ENCODE measurements at places on chromosomes 2 and 18.

GRCh38 chr2:23385351-23385747 is 370 bp downstream of the KLHL29 start:
- DNase-seq = no peak

DNA sequence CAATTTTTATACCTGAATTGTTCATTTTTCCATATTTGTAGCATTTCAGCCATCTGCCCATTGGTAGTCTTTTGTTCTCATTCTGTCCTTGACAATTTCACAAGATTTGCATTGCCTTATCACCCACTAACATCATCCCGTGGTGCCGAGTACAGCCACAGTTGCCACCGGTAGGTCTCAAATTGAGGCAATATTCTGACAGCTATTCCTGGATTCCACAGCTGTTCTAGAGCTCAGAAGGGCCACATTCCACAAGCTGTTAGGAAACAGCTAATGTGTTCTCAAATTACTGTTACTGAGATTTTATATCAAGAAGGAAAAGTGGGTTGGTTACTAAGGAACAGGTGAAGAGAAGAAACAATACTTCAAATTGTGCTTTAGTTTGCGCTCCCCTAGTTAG is 178.8 kb downstream of the RPRM start:
- DNase-seq = no peak

GRCh38 chr2:238881353-238882081 is 33.6 kb downstream of the TWIST2 start:
- no peak for DNase-seq

DNA sequence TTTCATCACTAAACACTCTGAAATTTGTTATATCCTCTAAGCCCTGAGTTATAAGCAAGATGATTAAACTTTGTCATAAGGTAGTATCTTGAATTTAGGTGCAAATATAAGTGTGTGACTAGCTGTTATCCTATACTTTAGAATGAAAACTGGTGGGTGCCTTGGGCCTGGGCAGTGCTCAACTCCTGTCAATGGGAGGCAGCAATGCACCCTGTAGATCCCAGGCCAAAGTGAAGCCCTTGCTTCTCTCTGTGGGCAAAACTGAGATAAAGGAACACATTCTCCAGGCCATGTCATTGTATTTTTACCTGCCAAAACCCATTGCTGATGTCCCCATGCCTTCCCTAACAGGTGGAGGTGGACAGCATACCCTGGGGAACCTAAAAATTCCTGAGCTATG is 525.2 kb downstream of the TNS1 start:
- no peak for DNase-seq

DNA sequence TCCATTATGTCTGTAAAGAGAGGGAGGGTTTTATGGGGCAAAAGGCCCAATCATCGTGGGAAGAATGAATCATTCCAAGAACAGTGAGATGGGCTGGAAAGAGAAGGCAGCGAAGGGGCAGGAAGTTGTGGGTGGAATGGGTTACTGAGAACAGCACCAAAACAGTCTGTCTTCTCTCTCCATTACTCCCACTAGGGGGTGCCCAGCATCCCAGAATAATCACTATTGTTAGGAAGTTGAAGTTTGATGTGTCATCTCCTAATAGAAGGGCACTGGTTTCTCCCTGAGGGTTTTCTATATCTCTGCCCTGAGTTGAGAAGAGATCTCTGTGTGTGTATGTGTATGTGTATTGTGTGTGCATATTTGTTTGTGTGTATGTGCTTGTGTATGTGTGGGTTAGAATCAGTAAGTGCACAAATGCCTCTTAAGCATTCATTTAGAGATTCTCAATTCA is 76.6 kb upstream of the MAP4K3 start:
- DNase-seq = no peak

GRCh38 chr2:239288237-239288636 is 112.6 kb downstream of the HDAC4 start:
- DNase-seq = no peak

- no peak for DNase-seq
Measured at GRCh38 chr18:46458472-46458871, 198.5 kb downstream of the LOXHD1 start.

DNA sequence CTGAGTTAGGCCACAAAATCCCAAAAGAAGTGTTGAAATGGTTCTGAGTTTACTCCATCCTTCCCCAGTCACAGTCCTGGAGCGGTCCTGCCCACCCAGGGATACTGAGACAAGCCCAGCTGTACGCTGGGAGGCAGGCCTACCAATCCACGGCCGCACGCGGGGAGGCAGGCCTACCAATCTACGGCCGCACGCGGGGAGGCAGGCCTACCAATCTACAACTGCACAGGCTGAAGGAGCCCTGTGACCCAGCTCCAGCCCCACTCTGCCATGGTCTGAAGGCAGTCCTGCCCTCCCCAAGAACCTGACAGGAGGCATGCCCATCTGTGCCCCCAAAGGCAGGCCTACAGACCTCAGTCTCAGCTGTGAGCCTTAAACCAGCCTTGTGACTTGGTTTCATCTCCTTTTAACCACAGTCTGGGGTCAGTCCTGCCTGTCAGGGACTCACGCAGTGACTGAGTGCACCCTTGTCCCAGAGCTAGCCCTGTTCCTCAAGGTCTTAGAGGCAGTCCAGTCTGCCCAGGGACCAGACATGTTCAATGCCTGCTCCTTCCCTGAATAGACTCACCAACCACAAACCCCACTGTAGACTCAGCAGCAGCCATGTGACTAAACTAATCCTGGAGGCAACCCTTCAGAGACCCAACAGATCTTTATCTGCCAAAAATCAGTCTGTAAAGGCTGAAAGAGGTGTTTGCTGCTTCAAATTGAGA is 36.8 kb downstream of the GPC1 start:
- DNase-seq = no peak

- no peak for DNase-seq
Measured at GRCh38 chr2:118473846-118474540, 373.5 kb downstream of the EN1 start.

GRCh38 chr18:37182340-37183135 is 353.6 kb downstream of the KIAA1328 start:
- no peak for DNase-seq

GRCh38 chr2:205883965-205884364 is 201.7 kb downstream of the NRP2 start:
- DNase-seq = no peak

DNA sequence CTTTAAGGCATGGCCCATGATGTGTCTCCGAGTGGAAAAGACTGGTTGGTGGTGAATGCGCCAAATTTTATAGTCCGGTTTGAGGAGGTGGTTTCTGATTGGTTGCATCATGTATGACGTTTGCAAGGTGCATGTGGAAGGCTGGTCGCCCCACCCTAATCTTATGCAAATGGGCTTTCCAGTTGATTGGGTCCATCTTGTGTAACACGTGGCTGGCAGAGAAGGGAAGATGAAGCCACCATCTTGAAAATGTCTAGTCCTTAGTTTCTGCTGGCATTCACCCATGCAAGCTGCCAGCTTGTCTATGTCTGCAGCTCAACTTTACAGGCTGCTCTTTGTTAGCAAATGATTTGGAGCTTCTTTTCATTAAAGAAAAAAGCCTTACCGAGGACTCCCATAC is 132.2 kb downstream of the PIK3C3 start:
- DNase-seq = no peak

- DNase-seq = no peak
Measured at GRCh38 chr2:146908776-146909175, 936.1 kb upstream of the ACVR2A start.

DNA sequence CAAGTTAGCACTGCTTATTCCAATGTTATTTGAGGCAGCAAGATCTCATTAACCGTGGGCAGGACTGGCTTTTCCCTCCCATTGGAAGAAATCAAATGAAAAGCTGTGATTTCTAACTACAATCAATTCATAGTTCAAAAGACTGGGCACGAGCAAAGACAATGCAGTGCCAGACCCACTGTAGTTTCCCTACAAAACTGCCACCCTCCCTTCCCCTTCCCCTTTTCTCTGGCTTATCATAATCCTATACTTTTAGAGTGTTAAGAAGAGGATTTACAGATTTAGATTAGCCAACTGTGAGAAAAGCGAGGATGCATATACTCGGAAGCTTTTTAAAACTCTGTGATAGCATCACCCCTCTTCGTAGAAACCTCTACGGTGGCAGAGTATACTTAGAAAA is 260.4 kb downstream of the STK39 start:
- DNase-seq = no peak

GRCh38 chr2:71891155-71891554 is 256.5 kb downstream of the CYP26B1 start:
- no peak for DNase-seq

DNA sequence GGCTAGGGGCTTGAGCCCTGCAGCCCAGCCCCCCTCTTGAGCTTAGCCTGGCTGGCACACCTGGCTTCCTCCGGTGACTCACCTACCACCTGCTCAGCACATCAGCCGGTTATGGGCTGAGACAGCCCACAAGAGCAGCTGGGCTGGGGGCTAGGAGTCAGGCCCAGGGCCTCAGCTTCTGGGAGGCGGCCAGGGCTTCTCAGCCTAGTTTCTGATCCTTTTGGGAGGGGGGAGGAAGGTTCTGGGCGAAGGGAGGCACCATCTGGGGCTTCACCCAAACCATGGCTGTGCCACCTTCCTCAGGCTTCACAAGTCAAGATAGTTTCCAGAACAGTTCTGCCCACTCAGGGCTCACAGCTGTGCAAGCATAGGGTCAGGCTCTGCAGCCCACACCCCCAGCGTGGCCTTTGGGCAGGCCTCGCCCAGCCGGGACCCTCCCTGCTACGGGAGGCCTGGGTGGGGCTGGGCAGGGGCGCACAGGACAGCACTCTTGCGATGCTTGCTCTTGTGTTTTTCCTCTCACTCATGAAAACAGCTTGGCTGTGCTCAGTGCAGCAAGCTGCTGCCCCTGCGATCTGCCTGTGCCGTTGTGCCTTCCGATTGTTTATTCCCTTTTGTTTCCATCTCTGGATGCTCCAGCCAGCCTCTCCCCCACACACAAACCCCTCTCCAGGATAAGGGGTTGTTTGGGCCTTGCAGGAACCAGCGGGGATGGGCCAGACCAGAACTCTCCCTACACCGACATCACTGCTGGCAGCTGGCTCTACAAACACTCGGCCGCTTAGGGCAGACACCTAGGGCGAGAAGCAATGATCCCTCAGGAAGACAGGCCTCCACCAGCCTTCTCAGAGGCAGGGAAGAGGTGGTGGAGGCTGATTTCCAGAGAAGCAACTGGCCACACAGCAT is 26.1 kb upstream of the SEMA4C start:
- peak; percentile 38 for DNase-seq

DNA sequence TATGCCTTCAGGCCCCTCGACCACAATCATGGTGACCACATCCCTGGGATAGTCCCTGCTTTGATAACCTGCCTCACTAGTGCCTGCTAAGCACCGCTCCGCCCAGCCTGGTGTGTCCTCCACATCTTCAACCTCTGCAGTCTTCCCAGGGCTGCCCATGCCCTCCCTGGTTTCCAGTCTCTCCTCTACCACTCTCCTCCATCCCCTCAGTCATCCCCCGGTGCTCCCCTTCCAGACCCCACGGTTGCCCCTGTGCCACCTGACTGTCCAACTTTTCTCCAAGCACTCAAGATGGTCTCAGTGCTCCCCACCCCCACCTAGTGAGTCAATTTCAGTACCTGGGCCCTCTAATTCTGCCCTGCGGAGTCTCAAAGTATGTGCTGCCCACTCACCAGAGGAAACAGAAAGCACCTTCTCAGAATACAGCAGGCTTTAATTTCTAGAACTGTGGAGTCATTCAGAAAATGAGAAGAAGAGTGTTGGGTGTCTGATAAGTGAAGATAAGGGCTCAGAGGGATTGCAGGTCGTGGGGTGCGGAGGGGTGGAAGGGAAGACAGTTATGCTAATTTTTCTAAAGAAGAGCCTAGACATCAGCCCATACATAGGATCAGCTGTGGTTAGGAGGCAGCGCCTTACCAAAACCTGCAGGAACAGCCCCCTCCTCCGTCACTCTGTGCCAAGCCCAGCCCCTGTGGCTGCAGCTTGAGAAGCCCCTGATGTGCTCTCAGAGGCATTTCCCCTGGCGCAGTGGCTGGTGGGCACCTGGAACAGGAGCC is 53.6 kb upstream of the CAB39 start:
- DNase-seq = peak; percentile 39

GRCh38 chr18:25033747-25034471 is 318.1 kb downstream of the ZNF521 start:
- no peak for DNase-seq

DNA sequence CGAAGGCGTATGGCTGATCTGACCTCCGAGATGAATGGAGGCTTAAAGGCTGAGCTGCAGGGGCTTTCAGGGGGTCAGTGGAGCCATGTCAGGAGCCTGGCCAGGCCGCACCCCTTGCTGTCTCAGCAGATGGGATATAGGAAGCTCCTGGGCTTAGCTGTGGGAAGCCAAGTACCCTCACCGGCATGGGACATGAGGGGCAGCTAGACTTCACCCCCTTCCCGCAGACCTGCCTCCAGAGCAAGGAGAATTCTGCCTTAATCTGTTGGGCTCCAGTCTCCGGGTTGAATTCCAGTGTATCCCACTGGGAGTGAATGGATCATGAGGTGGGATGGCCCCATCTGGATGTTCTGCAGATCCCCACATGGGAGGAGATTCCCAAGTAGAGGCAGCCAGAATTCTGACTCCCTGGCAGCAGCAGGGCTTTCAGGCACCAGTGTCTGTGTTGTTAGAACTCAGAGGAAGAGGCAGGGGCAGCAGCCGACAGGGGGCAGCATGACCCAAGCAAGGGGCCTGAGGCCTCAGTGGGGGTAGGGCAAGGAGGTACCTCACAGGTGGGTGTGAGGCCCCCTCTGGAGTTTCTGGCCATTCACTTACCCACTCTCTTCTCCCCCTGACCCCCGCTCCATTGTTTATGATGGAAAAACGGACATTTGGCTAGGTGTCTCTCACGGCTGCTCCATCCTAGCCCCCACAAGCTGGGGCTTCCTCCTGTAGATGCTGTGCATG is 19.1 kb downstream of the CAPG start:
- DNase-seq = peak; percentile 72

DNA sequence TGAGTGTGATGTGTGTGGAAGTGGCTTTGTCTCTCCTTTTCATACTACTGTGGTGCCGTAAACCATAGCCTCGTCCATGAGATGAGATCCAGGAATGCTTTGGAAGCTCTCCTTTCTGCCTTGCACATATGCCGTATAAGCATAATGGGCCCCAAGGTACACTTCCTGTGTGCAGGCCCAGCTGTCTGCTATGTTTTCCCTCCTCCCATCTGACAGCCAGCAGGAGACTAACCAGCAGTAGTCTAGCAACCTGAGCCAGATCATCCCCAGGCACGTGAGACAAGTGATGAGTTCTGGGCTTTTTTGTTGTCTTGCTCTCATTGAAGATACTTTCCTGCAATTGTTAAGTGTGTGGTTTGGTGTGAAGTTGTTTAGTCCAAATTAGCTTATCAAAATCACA is 555.5 kb upstream of the LRRTM4 start:
- DNase-seq = no peak

- DNase-seq = no peak
Measured at GRCh38 chr2:57370882-57371585, 675.6 kb upstream of the VRK2 start.

DNA sequence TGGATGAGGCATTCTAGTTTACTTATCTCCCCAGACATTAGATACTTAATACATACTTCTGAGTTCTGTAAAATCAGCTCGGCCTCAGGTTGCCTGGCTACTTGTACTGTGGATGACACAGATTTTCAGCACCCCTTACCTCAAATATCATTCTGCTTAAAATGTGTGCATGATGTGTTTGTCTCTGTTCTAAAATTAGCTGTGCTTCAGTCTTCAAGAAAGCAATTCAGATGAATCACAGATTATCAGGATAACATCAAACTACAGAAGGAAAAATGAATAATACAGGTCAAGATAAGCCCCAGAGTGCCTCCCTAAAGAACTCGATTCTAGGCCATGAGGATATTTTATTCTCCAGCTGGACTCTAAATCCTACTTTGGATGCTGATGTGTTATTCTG is 21.3 kb upstream of the MAPRE2 start:
- no peak for DNase-seq
